ENCODE measurements at places on chromosomes 16 and 17. TPM values are rescaled to one million over a fixed set of nuclear protein-coding genes. Genes with fewer than 3 reads are reported as not detected.

DNA sequence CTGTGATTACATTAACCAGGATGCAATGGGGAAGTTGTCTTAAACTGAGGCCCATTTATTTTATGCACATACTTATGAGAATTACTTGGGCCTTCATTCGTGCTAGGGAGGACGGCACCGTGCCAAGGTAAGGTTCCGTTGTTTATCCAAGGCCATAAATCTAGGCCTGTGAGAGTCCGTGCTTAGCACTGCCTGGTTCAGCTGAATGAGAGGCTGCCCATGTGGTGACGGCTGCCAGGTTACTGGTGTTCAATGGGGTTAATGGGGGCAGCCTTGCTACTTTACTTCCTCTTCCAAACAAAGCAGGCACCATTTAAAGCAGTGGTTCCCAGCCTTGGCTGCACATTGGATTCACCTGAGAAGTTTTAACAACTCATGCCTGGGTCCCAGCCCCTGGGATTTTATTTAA is 135.1 kb upstream of the NOL11 start:
- DNase-seq, result no peak
- H3K4me1 ChIP-seq, result peaks cover 9% of the 10 kb centered on the region
- H3K4me3 ChIP-seq, result no peak overlapping the region
- H3K27ac ChIP-seq, result peak overlapping the region; percentile 34
- H3K36me3 ChIP-seq, result peaks cover 14% of the 10 kb centered on the region
- H3K27me3 ChIP-seq, result no peaks in the 10 kb centered on the region

Gene TMC8
- 0.85 TPM for total RNA-seq

DNA sequence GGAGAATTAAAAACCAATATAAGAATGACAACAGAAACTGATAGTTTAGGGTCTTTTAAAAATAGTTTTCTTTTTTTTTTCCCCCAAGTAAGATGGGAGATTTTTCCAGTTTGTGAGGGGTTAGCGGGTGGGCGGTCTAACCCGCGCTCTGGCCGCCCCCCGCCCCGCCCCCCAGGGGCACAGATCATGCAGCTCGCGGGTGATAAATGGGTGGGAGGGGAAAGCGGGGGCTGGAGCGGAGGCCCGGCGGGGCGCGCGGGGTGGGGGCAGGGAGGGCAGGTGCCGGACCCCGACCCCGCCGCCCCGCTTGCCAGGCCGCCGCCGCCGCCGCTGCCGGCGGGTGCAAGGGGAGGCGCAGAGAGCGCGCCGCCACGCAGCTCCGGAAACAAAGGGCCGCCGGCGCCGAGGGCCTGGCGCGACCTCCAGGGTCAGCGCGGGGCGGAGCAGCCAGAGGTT is 60.1 kb upstream of the GSE1 start:
- H3K4me3 ChIP-seq, result peak overlapping the region; percentile 81
- H3K27ac ChIP-seq, result peak overlapping the region; percentile 76
- peaks cover 30% of the 10 kb centered on the region for H3K4me1 ChIP-seq
- H3K27me3 ChIP-seq, result no peaks in the 10 kb centered on the region
- H3K36me3 ChIP-seq, result no peaks in the 10 kb centered on the region
- no peak for DNase-seq

Gene MT1G
- 4.8 TPM for total RNA-seq

Gene HIRIP3
- 20.9 TPM for total RNA-seq

Gene TBC1D3K
- total RNA-seq, result not detected

GRCh38 chr17:4948166-4948930 is at the start of gene PFN1:
PFN1 (minus strand) TSS chr17:4948530; CDS start chr17:4948394, 136 bp downstream.
- peak within 1 kb of the TSS; percentile 97 for H3K27ac ChIP-seq
- H3K27me3 ChIP-seq, result no peaks in the 10 kb centered on the region
- H3K4me1 ChIP-seq, result peaks cover 37% of the 10 kb centered on the region
- H3K36me3 ChIP-seq, result peaks cover 13% of the 10 kb centered on the region
- DNase-seq, result peak; percentile 81

- peaks cover 3% of the 10 kb centered on the region for H3K36me3 ChIP-seq
- no peak overlapping the region for H3K27ac ChIP-seq
- H3K4me1 ChIP-seq, result peaks cover 6% of the 10 kb centered on the region
Measured at GRCh38 chr17:3944485-3945388, 19.5 kb downstream of the ATP2A3 start.

Gene CES5A
- total RNA-seq, result not detected

GRCh38 chr16:62711797-62712196 is 675.6 kb upstream of the CDH8 start:
- no peak overlapping the region for H3K27ac ChIP-seq
- H3K27me3 ChIP-seq, result no peaks in the 10 kb centered on the region
- no peak for DNase-seq
- H3K36me3 ChIP-seq, result no peaks in the 10 kb centered on the region
- no peak overlapping the region for H3K4me3 ChIP-seq
